ENCODE measurements at places on chromosomes 5 and 9.

GRCh38 chr5:148859703-148860102, 33.3 kb downstream of the ADRB2 start:
- DNase-seq: no peak

- no peak for DNase-seq
Observed at GRCh38 chr9:27165670-27166069, 56.6 kb downstream of the TEK start.

- DNase-seq: no peak
Observed at GRCh38 chr5:113357696-113358476, 76.9 kb downstream of the TSSK1B start.

DNA sequence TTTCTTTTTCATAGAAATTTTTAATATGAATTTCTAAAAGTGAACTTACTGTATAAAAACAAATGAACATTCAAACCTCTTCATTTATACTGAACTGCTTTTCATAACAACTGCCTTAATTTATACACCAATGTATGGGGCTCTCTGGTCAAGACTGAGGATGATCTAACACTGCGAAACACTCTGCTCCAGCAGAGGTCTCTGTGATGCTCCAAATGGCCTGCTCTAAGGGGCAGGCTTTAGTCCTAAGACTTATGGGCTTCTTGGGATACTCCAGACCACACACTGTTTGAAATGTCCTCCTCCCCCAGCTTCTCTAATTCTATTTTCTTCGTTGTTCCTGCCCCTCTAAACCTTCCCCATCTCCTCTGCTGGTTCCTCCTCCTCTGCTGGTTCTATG, 58.5 kb downstream of the LIFR start:
- no peak for DNase-seq

DNA sequence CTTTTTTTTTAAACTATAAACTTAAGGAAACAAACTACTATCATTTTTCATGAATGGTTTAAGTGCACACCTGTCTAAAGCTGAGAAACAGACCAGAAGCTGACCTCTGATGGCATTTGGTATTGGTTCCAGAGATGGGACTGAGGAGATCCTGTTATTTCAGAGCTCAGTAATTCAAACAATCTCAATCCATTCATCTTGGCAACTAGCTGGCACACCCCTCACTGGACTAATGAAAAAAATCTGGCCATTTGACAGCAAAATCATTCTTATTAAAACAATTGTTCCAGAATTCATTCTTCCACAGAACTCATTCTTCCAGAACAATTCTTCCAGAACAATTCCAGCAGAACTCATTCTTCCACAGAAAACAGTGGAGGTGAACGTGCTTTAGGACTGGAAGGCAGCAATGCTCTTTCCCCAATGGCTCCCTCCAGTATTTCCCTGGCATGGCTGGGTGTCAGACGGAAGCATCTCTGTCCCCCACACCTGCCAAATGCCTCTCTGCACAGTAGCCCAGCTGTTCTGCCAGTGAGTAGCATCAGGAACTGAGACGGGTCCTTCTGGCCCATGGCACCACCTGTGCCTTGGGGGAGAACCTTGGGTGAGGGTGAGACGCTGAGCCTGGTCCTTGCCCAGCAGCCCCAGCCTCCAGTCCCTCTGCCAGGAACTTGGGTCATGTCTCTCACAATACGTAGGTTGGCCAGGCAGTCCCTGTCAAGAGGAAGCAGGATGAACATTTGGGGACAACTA, 87.5 kb upstream of the EQTN start:
- no peak for DNase-seq

- DNase-seq: no peak
Observed at GRCh38 chr9:132267660-132268059, 87.1 kb downstream of the SETX start.

- no peak for DNase-seq
Observed at GRCh38 chr9:26537211-26537610, 355.4 kb downstream of the CAAP1 start.

- no peak for DNase-seq
Observed at GRCh38 chr9:79210541-79211243, 361.1 kb upstream of the TLE4 start.

DNA sequence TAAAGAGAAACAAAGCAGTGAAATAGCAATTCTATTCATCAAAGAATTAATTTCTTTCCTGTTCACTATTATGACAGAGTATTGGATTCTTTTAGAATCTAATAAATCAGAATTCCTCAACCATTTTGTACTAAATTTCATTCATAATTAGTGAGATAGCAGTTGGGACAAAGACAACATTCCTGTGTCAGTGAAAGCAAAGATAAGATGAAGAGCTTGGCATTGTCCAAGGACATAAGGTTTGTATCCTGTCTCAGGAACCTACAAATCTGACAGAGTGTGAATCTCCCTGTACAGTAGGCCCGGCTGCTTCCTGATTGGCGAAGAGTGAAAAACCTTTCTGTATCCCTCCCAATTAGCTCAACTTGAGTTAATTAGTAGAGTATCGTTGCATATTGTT, 349.1 kb downstream of the ISL1 start:
- no peak for DNase-seq

DNA sequence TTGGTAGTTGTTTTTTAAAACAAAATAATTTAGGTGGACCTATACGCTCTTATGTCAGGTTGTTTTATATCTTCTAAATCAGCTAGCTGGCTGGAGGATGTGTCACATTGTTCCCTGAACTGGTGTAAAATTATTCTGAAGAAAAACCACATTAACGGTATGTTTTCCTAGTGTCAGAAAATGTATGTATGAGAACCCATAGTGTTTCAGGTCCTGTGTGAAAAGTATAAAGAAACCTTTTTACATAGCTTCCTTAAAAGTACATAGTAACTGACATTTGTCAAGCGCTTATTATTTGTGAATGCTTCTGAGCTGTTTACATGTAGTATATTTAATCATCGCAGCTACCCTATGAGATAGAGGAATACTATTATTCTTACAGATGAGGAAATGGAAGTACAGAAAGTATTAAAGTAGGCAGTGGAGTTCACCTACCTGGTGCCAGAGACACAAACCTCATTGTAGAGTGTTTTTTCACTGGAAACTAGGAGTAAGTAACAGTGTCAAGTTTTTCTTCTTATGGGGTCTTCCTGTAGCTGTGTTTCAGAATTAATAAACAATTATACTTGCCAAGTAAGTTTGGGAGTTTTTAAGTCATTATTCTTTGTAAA, 10.4 kb upstream of the FAM120AOS start:
- no peak for DNase-seq

DNA sequence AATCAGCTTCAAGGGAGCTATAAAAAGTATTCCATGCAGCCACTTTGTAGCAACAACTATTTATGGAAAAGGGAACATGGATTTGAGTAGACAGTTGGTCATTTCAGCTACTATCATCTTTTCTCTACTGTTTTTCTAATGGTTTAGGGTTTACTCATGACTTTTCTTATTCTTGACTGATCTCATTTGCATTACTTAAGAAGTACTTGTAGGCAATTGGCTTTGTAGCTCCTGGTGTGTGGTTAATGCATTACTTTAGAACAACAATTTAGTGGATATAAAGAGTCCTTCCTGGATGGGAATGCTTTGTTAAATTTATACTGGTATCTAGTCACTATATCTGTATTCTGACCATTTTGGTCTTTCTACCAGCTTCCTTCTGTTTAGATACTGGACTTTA, 59.8 kb upstream of the NTRK2 start:
- no peak for DNase-seq

DNA sequence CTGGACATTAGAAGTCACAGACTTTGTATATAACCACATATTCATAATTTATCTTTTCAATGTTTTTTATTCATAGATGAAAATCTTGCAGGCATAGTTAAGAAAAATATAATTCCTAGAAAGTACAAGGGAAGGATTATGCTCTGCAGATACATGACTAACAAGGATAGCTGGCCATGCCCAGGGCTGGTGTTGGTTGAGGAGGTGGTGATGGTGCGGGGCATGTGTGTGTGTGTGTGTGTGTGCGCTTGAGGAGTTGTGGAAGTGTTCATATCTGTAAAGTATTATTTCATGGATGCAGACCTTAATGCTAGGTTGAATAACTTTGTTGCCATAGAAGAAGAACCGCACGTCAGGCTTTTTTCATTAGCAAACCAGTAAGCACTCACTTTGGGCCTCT, 1.3 kb downstream of the S1PR3 start:
- DNase-seq: no peak

DNA sequence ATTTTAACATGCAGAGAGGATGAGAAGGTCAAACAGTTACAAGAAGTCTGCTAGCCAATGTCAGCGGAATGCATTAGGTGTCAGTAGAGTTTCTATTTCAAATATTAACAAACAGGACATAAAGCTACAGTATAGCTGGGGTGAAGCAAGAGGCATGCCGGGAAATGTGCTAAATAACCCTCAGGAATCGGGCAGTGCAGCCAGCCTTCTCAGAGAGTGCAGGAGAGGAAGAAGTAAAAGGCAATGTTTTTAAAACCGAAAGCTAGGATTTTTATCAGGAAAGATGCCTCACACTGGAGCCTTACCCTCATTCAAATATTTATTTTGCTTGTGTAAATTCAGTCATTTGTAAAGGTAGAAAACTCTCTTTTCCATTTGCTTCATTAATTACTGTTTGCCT, 59.1 kb upstream of the SH3GL2 start:
- DNase-seq: no peak

DNA sequence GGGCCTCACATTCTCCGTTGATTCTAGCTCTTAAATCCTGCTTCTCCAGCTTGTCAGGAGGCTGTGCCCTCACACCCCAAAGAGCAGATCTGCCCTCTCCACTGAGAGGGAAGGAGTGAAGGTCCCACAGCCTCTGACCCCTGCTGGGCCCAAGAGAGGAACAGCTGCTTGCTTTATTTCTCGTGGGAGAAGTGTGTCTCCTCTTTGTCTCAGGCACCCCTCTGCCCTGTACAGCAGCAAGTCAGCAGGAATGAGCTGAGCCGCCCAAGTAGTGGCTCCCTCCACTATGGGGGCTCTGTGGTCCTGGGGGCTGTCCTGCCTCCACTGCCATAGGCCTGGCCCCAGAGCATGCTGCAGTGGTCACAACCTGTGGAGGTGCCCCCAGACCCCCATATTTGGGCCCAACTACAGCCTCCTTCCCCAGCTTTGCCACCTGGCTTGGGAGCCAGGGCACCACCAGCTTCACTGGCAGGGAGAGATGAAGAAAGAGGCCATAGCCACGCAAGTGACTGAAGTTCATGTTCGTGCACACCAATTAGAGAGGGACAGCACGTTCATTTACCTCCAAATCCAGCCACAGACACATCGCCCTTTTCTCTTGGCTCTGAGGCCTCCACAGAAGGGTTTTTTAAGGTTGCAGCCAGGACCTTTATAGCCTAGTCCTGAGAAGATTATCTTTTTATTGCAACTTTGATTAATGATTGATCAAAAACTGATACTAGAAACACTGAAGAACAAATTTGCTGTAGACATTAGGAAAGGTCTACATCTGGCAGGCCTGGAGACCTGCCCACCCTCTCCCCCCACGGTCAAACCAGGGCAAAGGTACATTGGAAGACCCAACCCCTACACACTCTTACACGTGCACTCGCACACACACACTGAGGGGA, 27.5 kb downstream of the IRF1 start:
- no peak for DNase-seq
